Activated T-helper 17 cell treated with anti-CD3 and anti-CD28 coated beads, Interleukin-2, amount 50 U/mL, for 72 hours (primary cell): ENCODE measurements at places on chromosomes 16 and 17. TPM values are rescaled to one million over a fixed set of nuclear protein-coding genes. Genes with fewer than 3 reads are reported as not detected.
A peak's percentile ranks its signal among the peaks of the same experiment; 100 is the strongest.

- ATAC-seq, result no peak
Observed at GRCh38 chr16:48124266-48124665, 31.5 kb downstream of the ABCC12 start.

GRCh38 chr17:77145612-77146245 is 5.0 kb downstream of the SEC14L1 start:
- peak; percentile 46 for ATAC-seq

DNA sequence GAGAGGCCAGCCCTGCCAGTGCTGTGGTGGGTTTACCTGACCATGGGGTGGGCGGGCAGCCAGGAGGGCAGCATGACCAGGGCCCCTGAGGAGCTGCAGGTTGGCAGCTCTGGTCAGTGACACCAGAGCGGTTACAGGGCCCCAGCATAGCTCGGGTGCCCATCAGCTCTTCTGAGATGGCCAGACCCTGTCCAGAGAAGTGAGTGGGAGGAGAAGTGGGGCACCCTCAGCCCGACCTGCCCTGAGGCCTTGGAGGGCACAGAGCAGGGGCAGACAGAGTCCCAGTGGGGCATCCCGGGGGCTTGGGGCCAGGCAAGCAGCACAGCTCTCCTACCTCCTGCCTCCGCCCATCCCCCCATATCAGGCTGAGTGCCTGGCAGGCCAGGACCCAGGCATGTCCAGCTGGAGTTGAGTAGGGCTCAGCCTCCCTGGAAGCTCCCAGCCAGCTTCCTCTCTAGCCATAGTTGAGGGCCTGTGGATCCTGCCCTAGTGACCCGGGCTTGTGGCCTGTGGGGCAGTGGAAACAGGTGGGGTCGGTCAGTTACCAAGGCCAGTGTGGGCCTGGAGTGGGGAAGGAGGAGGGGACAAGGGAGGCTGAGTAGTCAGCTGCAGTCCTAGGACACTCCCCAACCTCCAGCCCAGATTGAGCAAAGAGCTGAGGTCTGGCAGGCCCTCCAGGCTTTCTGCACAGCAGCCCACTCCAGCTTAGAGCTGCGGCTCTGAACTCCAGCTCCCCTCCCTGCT is 83.5 kb downstream of the AMFR start:
- no peak for ATAC-seq

- peak; percentile 91 for ATAC-seq
Observed at GRCh38 chr16:53912155-53912554, 208.2 kb downstream of the FTO start.

GFOD2 gene
- total RNA-seq, result 13.8 TPM

GRCh38 chr16:62038225-62038624 is 2.0 kb upstream of the CDH8 start:
- ATAC-seq, result no peak

- no peak for ATAC-seq
Observed at GRCh38 chr17:50676065-50676975, 31.4 kb downstream of the ANKRD40 start.

INCA1 gene
- total RNA-seq, result 0.61 TPM
